NCI-H460 (cell line): ENCODE measurements at places on chromosomes 3 and 15.

GRCh38 chr3:63042833-63043232, 167.6 kb upstream of the CADPS start:
- no peak for DNase-seq

- no peak for DNase-seq
Observed at GRCh38 chr3:121604759-121605158, 11.6 kb downstream of the FBXO40 start.

GRCh38 chr3:167691366-167691765, 37.6 kb upstream of the WDR49 start:
- DNase-seq: no peak

- DNase-seq: no peak
Observed at GRCh38 chr15:43977072-43977884, 150.5 kb downstream of the WDR76 start.

DNA sequence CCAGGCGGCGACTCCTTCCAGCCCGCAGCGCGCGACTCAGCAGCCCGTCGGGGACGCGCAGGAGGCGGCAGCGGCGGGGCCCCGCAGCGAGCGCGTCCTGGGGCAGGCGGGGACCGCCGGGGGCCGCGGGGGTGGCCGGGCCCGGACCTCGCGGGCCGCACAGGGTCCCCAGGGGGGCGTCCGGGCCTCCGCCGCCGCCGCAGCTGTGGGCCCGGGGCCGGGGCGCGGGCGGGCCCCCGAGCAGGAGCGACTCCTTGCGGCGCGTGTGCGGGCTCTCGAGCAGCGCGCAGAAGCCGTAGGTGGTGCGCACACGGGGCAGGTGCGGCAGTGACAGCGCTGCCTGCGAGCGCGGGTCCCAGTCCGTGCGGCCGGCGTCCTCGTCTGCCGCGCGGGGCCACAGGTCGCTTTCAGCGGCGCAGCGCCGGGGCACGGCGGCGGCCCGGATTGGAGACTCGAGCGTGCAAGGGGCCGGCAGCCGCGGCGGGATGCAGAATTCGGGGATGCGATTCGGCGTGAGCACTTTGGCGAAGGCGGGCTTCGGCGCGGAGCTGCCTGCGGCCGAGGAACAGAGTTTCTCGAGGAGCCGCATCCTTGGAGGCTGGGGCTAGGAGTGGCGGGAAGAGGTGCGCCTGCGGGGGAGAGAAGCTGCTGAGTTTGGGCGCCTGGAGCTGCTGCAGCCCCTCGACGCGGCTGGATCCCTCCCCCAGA, 535 bp downstream of the C2CD4B start:
- DNase-seq: no peak

GRCh38 chr3:181487236-181487978, 224.3 kb upstream of the SOX2 start:
- no peak for DNase-seq
